ENCODE measurements at places on chromosomes 13 and 19.

GRCh38 chr13:51146667-51147066 lies 35.6 kb upstream of the C13orf42 start:
- no peak for DNase-seq

GRCh38 chr13:48574041-48574796 lies 41.3 kb upstream of the RCBTB2 start:
- DNase-seq, result no peak

DNA sequence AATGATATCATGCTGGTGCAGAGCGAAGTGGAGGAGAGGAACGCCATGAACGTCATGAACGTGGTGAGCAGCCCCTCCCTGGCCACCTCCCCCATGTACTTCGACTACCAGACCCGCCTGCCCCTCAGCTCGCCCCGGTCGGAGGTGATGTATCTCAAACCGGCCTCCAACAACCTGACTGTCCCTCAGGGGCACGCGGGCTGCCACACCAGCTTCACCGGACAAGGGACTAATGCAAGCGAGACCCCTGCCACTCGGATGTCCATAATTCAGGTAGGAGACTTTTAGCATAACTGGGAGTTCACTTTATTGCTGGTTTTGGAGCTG lies 3.3 kb downstream of the PCDH17 start:
- no peak for DNase-seq

GRCh38 chr13:43583321-43583720 lies 203.5 kb downstream of the ENOX1 start:
- no peak for DNase-seq

DNA sequence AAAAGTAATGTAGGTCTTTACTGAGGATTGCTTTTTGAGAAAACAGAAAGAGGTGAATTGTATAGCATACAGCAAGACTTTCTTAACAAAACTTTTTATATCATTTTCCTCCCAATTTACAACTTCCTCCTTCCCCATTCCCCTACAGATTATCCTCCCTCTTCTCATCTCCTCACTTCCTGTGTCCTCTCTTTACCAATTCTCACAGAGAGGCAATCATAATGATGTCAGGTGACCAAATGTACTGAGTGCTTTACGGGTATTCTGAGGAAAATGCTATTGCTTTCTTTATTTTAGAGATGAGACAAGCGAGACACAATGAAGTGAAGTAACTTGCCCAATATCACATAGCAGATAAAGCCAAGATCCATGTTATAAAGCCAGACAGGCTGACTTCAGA lies 1.7 kb upstream of the MTMR6 start:
- DNase-seq, result no peak

DNA sequence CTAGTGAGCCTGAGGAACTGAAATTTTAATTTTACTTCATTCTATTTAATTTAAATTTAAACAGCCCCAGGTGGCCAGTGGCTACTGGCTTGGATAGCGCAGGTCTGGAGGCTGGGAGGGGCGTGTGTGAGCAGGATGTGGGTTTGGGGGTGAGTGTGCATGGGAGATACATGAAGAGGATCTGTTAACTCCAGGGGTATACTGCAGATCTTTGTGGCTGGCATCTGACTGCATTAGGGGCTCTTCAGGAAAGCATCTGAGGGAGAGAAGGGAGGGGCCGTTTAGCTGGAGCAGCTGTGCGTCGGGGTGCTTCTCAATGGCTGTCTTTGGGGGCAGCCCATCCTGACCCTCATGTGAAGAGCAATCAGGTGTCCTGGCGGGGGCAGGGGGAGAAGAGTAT lies 6.8 kb downstream of the SHANK1 start:
- no peak for DNase-seq

- DNase-seq, result no peak
These were observed 11.1 kb upstream of the NFIX start for GRCh38 chr19:12984143-12984627.

- no peak for DNase-seq
These were observed 40.8 kb upstream of the TPP2 start for GRCh38 chr13:102555914-102556553.

DNA sequence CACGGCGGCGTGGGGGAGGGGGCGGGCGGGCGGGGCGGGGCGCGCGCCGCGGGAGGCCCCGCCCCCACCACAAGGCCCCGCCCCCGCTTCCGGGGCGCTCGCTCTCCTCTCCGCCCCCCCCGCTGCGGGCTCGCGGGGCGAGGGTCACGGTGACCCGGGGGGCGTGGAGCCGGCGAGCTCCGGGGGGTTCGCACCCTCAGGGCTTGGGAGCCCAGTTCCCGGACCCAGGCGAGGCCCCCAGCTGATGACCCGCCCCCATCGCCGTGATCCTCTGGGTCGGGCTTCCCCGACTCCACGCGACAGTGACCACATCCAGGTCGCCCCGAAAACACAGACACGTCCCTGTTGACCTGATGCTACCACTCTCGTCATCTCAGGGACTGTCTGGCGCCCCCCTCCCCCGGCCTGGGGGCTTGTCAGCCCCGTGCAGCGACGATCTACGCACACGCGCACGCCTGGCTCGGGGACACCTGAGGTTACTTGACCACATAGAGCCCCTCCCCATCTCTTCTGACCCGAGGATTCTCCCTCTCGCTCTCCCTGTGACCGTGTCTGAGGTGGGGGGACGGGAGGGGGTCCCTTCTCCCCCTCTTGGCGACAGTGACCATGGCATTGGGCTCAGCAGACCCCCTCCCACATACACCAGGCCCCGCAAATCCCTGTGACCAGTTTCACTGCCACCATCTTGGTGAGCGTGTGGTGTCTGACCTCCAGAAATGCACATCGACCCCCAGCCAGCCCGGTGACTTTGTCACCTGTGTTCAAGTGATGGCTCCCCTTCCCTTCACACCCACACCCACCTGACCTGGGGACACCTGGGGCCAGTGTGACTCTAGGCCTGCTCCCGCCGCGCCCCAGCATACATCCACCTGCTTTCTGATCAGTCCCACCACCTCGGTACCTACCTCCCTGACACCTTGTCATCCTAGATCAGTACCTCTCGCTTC lies 670 bp downstream of the MAP2K7 start:
- no peak for DNase-seq

DNA sequence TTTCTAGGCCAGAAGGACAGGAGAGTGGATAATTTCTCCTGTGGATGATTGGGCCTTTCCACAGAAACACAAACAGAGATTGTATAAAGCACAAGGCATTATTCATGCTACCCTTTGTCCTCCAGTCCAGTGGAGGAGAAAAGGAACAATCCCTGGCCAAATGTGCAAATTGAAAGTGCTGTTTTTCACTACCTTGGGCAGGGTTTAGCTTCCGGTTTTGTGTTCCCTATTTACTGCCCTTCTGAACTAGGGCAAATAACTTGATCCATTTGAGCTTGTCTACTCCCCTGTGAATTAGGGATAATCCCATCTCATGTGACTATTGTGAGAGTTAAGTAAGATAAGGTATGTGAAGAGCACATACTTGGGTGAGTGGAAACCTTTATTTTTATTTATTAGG lies 13.3 kb downstream of the PDX1 start:
- DNase-seq, result no peak

DNA sequence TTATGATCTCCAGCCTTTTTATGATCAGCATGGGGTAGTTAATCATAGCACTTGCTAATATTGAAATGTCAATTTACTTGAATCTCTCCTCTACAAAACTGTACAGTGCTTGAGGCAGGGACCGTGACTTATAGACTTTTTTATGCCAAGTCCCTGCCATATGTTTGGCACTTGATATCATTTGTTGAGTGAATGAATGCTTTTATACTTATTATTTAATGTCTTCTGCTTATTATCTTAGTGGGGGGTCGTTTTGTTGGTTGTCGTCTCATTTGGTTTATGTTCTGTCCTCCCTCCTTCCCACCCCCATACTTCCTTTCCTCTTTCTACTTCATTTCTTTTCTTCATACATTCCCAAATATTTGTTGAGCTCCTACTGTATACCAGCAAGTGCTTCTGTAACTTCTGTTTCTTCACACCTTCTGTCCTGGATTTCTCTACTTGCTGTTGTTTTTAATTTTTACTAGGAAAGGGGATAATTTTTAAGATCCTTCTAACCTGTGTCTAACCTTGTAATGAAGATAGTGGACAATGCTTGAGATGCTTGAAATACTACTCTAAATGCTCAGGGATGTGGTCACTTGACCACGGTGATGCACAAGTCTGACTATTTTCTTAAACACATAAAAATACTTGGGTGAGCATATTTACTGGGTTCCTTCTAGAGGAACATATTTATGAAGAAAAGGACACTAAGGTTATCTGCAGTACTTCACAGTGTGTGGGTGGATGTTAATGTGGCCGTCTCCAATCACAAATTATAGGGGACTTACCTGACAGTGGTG lies 223.8 kb downstream of the TDRD3 start:
- no peak for DNase-seq

DNA sequence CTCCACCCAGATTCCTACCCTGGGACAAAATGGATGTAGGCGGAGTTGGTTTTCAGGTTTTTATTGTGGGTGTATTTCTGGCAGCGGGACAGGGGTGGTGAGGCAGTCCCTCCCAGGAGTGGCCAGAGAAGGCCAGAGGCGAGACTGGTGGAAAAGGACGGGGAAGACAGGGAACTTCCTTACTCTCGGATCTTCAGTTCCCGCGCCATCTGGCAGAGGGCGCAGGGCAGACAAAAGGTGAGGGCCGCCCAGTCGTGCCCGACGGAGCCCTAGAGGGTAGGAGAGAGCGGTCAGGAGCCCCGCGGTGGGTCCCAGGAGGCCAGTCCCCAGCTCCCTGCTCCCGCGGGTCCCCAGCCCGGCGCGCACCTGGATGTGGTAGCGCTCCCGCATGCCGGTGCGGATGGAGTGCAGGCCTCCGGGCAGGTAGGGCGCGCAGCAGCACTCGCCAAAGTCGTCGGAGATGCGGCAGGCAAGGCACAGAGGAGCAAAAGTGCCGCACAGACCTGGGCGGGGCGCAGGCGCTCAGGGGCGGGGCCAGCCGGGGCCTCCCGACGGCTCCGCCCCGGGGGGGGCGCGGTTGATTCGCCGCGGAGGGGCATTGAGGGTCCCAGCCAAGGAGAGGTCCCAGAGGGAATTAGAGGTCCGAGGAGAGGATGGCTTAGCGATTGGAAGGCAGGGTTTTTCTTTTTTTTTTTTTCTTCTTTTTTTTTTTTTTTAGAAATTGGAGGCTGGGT lies 3.0 kb downstream of the CNFN start:
- DNase-seq, result peak; percentile 24

DNA sequence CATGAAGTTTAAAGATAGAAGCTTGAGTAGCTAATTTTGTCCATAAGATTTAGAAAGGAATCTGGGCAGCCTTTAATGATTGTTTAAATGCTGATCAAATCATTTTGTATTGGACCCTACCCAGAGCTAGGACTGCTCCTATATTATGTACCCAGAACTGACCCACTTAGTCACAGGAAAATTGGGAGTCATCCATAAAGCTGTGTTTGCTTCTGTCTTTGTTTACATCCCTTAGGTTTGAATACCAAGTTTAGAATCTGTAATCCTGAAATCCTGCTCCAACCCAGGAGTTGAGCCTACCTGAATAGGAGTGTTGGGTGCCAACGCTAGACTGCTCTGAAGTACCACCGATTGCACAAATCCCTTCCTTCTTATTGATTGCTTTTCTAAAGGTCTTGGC lies 23.8 kb downstream of the LCP1 start:
- DNase-seq, result no peak

DNA sequence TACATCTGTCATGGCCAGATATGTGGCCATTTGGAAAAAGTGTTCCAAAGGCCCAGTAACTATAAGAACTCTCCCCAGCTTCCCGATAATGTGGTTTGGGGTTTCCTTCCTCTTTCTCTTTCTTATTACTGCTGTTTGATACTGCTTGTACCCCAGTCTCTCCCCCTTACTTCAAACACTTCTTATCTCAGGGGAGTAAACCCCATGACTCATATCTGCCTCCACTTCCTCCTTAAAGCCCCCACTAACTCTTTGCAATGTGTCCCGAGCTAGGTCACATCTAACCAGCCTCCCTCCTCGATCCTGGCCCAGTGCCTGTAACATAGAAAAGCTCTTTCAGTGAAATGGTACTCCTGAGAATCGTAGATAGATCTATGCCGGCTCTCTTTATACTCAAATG lies 82.4 kb upstream of the STARD13 start:
- DNase-seq, result no peak

DNA sequence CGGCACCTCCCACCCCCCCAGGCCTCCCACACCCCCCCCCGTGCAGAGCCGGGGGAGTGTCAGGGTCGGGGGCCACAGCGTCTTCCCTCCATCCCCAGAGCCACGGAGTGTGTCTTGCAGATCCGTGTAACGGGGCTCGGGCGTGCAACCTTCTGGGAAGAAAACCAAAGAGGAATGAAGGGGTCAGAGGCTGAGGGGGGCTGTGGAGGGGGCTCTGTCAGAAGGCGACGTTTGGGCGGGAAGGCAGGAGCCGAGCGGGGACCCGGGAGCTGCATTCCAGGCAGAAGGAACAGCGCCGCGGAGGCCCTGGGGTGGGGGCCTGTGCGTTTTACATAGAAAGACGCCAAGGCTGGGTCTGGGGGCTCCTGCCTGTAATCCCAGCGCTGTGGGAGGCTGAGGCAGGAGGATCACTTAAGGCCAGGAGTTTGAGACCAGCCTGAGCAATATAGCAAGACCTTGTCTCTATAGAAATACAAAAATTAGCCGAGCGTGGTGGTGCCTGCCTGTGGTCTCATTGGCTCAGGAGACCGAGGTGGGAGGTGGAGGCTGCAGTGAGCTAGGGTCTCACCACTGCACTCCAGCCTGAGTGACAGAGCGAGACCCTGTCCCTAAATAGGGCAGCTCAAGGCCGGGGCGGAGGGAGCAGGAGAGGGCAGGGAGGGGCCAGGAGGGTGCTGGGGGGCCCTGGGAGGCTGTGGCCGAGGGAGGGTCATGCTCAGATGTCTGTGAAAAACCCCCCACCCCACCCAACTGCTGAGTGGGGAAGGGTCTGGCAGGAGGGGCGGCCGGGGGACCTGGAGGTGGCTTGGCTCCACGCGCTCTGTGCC lies 27.8 kb downstream of the ARID3A start:
- DNase-seq, result no peak

DNA sequence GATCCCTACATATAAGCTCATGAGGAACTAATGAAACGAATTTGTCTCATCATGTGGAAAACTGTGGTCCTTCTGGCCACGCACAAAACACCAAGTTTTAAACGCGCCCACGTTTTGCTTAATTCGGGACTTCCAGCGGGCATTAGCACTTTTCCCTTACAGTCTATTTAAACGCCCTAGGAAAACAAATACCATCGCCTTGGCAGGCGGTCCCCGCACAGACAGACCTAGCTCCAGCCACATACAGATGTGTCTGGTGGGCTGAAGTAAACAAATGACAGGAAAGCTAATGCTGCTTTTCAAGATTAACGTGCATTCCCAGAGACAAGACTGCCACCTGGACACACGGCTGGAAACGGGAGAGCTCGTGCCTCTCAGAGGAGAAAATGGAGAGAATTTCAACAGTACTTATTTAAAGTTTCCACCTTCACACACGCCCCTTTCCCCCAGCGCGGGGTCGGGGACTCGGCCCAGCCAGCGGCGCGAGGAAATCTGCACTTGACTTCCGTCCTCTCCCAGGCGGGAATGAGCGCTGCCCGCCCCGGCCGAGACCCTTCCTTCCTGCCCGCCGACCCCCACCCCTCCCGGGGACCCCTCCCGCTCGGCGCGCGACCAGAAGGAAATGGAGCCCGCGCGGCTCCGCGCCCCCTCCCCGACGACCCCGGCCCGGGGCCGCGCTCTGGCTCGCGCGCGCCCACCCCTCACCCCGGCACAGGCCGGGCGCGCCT lies 931 bp downstream of the USP12 start:
- no peak for DNase-seq

Data from GOT3 (cell line).